Memory B cell (primary cell): ENCODE measurements at places on chromosomes 7 and 10.

DNA sequence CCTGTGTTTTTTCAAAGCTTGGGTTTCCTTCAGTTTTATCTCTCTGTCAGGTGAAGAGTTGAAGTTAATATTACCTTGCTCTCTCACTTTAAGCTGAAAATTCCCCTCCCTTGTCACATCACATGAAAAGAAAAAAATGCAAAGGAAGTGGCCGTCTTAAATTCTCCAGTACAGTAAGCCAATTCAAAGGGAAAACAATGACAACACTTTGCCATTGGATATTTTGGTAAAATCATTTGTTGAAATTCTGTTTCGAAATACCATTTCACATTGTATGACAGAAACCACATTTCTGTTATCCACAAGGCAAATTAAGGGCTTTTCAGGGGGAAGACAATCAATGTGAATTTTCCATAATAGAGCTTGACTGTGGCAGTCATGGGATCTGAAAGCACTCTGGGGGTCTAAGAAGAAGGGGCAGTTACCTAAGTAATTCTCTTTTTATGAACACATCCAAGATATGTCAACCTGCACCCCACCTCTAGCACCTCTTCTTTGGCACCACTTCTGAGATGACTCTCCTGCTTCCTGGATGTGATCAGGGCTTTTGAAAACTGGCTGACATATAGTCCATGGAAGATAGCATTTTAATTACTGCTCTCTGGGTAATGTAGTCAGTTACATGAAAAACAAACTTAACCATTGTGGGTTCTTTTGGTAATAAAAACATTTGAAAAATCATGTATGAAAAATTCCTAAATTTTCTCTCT, 63.8 kb downstream of the ENTPD1 start:
- DNase-seq, result no peak

DNA sequence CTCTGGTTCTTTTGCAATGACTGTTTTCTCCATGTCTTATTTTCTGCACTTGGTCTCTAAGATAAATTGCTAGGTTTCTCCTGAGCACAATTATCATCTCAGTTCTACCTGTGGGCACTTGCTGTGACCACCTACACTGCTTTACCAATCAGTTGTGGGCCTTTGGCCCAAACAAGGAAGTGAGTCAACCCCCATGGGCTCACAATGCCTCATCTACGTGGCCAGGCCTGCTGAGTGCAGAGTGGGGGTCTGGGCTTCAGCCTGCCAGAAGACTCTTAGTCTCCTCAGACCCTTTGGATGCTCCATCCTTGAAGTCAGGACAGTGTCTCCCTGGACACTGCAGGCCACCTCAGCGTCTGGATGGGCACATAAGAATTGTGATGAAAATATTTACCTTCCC, 20.3 kb downstream of the SCART1 start:
- DNase-seq, result no peak

DNA sequence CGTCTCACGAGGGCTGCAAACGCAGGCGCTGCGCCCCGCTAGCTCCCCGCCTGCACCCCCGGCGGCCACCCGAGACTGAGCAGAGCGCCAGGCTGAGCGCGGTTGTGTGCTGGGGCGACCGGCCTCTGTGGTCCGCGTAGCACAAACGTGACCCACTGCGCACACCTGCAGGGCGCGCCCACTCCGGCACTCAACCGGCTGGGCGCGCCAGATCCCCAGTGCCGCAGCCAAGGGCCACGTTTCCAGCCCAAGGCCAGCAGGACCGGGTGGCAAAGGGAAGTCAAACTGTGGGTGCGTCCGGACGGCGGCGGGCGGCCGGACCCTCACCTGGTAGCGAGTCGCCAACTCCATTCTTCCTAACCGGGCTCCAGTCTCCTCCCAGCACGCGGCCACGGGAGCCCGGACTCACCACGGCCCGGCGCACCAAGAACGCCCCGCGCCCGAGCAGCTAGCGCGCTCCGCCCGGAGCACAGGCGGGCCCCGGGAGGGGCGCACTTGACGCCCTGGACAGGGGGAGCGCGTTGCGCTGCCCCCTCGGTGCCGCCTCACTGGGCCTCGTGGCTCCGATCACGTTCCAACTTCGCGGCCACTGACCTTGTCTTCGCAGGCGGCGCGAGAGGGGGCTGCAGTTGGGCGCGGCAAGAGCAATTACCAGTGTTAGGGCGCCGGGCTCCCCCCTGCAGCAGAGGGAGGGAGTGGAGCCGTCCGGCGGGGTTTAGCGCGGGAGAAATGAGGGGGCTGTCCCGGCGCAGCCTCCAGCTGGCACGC, at the start of gene CDCA7L:
Gene CDCA7L, minus strand, starts transcription at position 446 of the 768 bp plus-strand sequence. Its CDS starts 95 bp downstream, at position 351.
- peak; percentile 80 for DNase-seq

- DNase-seq, result no peak
Observed at GRCh38 chr7:32117837-32118236, 47.6 kb upstream of the PDE1C start.

DNA sequence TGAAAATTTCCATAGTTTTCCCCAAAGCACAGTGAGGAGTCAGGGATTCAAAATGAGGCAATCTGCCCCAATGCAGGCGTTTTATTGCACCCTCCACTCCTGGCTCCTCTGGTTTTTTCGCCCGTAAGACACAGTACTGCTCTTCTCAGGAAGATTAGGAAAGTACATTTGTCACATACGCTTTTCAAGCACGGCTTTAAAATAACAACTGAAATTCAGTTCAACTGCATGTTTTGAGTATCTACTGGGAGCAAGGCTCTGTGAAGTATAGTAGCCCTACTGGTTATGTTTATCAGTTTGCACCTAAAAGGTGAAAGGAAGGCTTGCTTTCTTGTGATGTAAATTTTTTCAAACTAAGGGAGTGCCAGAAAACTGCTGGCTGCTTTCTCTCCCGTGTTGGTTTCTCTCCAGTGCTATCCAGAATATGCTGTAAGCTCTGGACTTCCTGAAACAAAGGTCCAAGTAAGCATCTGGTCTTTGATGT, 1.9 kb upstream of the SGMS1 start:
- DNase-seq, result no peak

DNA sequence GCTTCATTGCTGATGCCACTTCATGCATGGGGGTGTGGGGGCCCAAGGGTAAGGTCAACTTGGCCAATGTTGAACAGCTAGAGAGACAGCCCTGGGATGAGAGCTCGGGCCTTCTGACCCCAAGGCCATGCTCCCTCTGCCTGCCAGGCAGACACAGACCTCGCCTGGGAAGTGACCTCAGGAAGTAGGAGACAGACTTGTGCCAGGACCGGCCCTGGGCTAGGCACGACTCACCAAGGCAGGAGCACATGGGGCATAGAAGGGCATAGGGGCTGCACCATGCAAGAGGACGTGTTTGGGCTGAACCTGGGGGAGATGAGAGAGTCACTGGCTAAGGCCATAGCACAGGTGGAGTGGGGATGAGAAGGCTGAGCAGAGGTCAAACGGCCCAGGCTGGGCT, 27.1 kb downstream of the ZCCHC24 start:
- no peak for DNase-seq

- DNase-seq, result no peak
Observed at GRCh38 chr7:3461923-3462322, 160.9 kb downstream of the SDK1 start.

GRCh38 chr10:35507519-35508109, 97.5 kb upstream of the GJD4 start:
- no peak for DNase-seq

DNA sequence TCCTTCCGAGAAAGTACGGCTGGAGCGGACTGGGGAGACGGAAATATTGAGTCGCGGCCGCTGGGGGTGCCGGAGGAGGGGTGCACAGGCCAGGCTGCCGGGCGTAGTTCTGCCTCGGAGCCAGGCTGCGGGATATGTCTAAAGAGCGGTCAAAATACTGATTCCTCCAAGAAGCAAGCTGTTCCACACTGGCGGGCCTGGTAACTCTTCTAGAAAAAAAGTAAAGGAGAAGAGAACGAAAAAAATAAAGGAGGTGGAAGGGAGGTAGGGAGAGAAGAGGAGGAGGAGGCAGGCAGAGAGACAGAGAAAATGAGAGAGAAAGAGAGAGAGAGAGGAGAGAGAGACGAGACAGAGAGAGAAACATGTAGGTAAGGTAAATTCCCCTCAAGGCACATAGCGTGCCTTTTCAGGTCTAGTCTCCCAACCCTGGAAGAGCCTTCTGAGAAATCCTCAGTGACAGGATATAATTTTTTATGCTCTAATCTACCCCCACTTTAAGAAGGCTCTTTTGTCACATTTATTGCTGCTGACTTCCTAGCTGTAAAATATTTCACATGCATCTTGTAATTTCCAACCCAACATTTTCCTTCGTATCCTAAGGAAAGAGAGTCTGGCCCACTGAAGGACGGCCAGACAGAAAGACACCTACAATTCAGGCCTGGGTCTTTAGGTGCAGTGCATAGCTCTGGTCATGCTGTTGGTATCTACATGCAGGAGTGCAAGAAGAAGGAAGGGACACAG, 5.7 kb downstream of the DLX5 start:
- DNase-seq, result no peak

GRCh38 chr10:113320211-113320610, 232.6 kb upstream of the HABP2 start:
- no peak for DNase-seq

DNA sequence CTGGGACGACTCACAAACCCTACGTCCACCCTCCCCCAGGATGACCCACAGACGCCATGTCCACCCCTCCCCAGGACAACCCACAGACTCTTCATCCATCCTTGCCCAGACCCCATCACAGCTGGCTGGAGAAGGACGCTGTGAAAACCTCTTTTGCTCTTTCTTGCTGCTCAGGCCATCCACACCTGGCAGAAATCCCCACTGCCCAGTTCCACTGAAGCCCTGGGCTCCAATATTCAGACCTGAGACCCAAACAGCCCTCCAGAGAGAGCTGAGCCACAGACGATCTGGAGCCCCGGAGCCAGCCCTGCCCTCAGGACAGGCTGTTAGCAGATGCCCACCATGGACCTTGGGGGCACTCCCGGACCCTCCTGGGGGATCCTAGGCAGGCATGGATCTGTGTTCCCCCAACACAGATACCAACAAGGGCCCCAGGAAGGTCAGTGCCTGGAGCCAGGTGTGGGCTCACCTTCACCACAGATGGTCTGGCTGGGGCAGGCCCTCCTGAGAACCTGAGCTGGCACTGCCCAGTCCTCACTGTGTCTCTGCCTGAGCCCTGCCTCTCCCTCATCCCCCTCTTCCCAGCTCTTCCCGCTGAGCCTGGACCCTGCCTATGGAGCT, 226.2 kb downstream of the PTPRN2 start:
- DNase-seq, result no peak

DNA sequence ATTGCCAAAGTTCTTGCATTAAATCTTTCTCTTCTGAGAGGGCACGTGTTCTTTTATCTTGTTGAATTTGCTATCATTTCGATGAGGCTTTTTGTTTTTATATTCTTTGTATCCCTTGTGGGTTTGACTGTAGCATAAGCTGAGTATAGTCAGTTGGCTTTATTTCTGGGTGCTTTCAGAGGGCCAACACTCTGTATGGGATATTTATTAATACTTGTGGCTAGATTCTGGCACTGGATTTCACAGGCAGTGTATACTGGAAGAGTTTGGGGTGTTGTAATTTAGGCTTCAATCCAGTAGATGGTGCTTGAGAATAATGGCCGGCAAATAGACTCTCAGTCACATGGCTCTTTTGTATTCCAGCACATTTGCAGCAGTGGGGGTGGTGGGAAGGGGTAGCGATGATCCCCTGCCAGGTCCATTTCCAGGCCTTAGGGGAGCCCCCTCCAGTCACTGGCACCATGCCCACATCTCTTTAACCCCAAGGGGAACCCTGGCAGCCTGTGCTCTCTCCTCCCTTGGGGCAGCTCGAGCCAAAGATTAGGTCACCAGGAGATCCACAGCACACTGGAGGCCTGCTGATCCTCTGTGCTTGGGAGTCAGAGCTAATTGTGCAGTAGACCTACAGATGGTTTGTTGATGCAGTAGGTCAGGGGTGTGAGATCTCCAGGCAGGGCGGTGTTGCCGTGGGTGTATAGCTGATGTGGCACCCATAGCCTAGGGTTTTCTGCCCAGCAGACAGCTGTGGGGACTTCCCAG, 81.8 kb downstream of the PTPN20 start:
- no peak for DNase-seq

DNA sequence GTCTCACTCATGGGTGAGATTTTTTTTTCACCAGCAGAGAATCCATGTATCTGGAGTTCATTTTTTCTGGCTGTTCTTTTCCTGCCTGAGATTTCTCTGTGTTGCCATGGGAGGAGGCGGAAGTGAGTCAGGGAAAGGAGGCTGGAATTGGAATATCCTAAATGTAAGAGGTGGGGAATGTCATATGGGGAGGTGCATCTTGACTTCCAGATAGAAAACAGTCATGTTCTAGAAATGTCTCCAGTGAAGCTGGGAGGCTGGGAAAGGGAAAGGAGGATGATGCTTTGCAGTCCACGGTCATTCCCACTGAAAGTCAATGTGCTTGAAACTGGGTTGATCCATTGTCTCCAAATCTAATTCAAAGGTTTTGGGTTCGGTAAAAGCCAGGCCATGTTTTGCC, 39.7 kb upstream of the HPS1 start:
- no peak for DNase-seq

DNA sequence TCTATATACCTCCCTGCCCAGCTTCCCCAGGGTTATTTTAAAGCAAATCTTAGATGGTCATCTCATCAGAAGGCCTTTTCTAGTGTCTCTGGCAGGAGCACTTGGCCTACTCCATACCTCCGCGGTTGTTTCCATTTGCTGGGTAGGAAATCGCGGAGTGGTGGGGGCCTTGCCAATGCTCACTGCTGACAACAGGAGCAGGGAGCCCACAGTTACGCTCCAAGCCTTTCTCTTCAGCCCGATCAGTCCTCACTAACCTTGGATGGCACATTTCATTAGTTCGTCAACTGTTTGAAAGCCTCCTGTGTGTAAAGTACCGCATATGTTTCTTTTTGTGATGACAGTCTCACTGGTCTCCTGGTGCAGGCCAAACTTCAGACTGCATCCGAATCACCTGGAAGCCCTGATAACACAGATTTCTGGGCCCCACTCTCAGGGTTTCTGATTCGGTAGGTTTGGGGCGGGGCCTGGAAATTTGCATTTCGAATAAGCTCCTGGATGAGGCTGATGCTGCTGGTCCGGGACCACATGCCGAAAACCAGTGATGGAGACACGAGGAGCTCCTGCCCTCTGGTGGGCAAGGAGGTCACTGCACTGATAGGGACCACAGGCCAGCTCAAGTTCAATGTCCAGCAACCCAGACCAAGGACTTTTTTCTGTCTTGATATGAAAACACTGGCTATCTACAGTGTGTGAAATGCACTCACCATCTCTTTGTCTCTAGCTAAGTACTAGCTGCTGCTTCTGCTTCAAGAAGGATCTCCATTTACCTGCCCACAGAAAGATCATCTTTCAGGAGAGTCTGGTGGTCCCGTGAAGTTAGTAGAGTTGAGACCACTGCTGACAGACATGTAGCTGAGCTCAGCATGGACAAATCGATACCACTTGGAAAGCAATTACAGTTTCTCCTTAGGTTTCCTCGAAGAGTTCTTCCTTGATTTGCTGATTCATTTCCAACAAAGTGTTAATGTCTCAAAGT, 14.0 kb downstream of the LRGUK start:
- peak; percentile 50 for DNase-seq
